ENCODE measurements at places on chromosomes 1 and 21.

DNA sequence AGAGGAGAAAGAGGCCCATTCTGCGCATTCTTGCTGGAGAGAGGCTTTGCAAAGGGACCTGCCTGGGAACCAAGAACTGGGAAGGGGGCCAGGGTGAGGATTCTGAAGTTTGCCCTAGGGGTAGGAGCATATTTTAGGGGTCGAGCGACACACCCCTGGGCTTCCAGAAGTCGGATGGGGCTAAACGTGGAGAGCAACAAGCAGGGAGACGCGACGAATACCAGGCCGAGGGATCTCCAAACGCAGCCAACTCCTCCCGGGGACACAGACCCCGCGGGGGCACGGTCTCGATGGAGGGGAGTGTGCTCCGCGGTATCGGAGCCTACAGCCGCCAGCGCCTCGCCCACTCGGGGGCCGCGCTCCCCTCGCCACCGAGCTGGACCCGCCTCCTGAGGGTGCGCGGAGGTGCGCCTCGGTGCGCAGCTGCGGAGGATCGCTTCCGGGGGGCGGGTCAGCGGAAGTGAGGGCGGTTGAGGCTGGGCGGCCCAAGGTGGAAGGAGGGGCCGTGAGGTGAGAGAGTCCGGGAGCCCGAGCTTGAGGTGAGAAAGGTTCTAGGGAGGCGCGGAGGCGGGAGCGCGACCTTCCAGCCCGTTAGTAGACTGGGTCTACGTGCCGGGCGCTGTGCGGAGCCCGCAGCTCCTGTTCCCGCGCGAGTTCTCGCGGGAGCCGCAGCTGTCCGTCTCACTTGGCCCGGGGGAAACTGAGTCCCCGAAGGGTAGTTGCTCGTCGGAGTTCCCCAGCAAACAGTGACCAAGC, at the start of gene MTFR1L:
TSS of gene MTFR1L (plus strand) at position 464 of the 756 bp plus-strand sequence. CDS start 3,151 bp downstream, outside the sequence.
- peak; percentile 93 for DNase-seq

GRCh38 chr1:109947582-109948284, 36.8 kb upstream of the AHCYL1 start:
- no peak for DNase-seq

DNA sequence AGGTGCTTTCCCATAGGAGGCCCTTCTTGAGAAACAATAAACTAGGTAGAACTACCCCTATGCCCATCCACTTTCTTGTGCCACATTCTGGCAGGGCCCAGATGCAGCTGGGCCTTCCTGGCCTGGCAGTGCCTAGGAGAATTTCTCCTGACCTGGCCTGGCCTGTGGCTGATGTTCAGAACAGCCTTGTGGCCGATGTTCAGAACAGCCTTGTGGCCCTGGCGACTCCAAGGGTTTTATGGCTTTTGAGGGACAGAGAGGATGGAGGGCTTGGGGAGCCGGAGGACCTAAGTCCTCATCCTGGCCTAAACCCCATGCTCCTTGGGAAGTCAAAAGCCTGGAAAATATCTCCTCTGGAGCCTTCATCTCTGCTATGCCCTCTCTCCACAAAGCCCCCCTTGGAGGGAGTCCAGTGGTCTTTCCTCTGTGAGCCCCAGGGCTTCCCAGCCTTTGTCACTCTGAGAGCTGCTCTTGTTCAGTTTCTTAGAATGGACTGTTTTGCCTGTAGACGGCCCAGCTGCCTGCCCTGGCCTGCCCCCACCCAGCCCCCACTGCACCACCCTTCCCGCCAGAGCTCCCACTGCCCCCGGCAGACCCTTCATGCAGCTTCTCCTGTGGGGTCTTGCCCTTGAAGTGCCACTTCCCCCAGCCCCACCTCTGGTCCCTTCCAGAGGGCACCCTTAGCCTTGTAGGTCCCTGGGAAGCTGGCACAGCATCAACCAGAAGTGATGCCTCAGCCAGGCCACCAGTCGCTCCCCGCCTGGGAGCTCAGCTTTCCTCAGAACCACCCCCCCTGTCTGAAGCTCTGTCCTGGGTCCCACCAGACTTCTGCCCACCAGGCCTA, 7.0 kb downstream of the GPR37L1 start:
- no peak for DNase-seq

DNA sequence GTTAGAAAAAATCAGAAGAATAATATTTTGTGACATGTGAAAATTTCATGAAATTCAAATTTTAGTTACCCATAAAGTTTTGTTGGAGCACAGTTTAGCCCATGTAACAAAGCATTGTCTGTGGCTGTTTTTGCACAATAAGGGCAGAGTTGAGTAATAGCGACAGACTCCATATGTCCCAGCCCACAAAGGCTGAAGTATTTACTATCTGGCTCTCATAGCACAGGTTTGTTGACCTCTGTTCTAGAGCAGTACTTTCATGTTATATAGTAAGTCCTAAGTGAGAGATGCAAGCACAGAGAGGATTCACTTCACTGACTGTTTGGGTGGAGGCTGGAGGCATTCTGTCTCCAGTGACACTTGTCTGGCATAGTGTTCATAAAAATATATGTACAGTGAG, 6.8 kb downstream of the LAMC1 start:
- no peak for DNase-seq

- peak; percentile 37 for DNase-seq
These were observed 56.2 kb downstream of the SLC37A1 start for GRCh38 chr21:42569732-42570301.

DNA sequence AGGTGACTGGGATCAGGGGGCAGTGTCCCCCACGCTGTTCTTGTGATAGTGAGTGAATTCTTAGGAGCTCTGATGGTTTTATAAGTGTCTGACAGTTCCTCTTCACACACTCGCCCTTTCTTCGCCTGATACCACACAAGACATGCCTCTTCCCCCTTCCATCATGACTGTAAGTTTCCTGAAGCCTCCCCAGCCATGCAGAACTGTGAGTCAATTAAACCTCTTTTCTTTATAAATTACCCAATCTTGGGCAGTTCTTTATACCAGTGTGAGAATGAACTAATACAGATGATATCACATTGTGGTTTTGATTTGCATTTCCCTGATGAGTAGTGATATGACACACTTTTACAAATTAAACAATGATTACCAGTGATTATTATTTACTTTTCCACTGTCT, 229.9 kb downstream of the AKT3 start:
- no peak for DNase-seq

DNA sequence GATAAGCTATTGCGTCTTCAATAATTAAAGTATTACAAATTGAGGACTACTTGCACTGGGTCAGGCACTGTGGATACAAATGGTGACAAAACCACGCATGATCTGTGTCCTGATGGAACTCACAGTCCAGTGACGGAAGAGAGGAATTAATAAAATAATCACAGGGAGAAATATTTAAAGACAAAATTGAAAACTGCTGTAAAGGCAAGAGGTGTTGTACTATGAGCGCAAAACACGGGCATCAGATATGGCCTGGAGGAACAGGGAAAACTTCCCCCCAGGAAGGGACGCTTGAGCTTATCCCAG, 16.6 kb upstream of the SLAMF6 start:
- no peak for DNase-seq

- DNase-seq, result no peak
These were observed 576.1 kb upstream of the ZRANB2 start for GRCh38 chr1:71656902-71657301.

- no peak for DNase-seq
These were observed 10.9 kb upstream of the SSBP3 start for GRCh38 chr1:54417123-54417522.

- DNase-seq, result no peak
These were observed 238.4 kb upstream of the NR5A2 start for GRCh38 chr1:199789141-199789540.

DNA sequence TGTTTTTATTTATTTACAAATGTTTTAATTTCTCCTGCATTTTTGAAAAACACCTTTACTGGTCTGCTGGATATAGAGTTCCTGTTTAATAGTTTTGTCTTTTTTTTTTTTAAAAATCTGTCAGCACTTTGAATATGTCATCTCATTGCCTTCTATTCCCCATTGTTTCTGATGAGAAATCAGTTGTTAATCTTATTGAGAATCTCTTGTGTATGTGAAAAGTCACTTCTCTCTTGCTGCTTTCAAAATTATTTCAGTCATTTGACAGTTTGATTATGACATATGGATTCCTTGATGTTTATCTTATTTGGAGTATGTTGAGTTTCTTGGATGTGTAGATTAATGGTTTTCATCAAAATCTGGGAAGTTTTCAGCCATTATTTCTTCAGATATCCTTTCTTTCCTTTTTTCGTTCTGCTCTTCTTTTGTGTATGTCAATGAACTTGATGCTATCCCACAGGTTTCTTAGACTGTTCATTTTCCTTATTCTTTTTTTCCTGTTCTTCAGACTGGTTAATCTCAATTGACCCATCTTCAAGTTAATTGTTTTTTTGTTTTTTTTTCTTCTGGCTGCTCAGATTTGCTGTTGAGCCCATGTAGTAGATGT, 51.2 kb upstream of the CCDC190 start:
- no peak for DNase-seq

GRCh38 chr21:26954662-26955121, 12.2 kb downstream of the ADAMTS5 start:
- DNase-seq, result no peak

DNA sequence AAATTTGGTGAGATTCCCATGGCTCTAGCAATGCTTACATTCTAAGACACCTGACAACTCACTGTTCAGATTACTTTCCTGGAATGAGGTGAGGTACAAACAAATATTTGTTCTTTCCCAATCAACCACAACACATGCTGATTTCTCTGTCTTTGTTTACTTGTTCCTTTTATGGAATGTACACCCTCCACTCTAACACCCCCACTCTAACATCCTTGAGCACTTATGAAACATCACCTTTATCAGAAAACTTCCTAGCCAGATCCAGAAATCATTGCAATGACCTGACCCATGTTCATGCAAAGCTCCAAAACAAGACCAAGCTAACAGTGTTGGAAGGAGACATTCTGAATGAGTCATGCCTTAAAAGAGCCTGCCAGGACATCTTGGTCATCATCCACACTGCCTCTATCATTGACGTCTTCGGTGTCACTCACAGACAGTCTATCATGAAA, 35.5 kb downstream of the HSD3B1 start:
- DNase-seq, result no peak
